Lung (tissue), 17 donors: ENCODE measurements at places on chromosomes 3 and 15. TPM values are rescaled to one million over a fixed set of nuclear protein-coding genes. Genes with fewer than 3 reads are reported as not detected.

- peak; percentile 69 for DNase-seq
Observed at GRCh38 chr3:41679374-41679773, 282.5 kb downstream of the ULK4 start.

DNA sequence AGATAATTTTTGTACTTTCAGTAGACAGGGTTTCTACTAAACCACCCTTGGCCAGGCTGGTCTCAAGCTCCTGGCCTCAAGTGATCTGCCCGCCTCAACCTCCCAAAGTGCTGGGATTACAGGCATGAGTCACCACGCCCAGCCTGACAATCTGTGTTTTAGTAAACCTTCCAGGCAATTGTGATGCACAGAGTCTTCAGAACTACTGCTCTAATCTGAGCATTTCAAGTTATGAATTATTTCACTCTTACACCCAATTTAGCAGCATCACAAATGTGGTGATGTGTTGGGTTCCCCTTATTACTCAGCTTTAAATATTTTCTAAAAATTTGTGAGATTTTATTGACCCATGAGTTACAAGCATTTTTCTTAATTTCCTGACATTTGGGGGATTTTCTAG lies 94.4 kb downstream of the ULK4 start:
- no peak for DNase-seq

GRCh38 chr3:120625159-120625586 lies 29.0 kb downstream of the NDUFB4 start:
- DNase-seq, result no peak

DNA sequence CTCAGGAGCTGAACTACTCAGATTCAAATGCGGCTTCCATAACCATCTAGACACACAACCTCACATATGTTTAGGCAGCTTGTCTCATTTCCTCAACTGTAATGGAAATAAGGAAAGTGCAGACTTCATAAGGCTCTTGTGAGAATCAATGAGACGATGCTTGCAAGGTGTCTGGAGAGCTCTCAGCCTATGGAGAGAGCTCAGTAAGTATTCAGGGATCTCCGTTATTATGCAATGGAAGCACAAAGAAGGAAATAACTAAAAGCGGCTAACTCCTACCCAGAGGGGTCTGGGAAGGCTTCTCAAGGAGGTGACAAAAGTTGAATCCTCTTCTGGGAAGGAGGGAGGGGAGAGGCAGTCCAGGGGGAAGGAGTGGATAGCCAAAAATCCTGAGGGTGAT lies 50.1 kb upstream of the LIPC start:
- DNase-seq, result no peak

DNA sequence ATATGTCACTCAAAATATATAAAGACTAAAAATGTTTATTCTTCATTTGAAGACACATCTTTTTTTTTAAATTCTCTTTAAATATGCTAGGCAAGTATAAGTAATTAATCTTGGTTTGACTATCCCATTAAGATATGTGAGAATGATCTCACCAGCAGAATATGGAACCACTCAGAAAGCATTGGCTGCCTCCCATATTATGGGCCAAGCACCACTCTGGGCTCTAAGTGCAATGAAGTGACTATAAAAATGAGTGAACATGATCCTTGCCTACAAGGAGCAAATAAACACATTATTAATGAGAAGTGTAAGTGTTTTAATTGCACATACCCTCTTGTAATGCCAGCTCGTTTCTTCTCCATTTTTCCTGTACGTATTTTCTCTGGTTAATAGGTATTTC lies 328.5 kb downstream of the NAALADL2 start:
- no peak for DNase-seq

Gene VEPH1
- total RNA-seq, result 237 TPM

Gene ATP13A5
- 1.1 TPM for total RNA-seq

GRCh38 chr15:69623392-69624154 lies 171.0 kb downstream of the RPLP1 start:
- DNase-seq, result no peak

GRCh38 chr3:39025222-39025970 lies 26.3 kb downstream of the SCN11A start:
- no peak for DNase-seq

DNA sequence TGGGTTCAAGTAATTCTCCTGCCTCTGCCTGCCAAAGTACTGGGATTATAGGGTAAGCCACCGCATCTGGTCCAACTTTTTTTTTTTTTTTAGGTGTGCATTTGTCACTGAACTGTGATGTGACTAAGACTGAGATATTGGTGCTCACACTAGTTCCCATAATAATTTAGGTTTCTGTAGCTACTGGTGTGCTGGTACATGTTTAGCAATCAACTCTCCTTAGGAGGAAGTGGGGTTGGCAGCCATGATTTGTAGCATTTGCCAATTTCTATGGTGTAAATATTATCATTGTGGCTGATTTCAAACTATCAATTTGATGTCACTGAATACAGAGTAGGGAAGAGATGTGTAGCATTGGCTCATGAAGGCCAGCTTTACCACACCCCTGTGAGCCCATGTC lies 372.7 kb downstream of the EDEM1 start:
- no peak for DNase-seq

- DNase-seq, result no peak
Observed at GRCh38 chr15:70309716-70310115, 212.0 kb upstream of the TLE3 start.

DNA sequence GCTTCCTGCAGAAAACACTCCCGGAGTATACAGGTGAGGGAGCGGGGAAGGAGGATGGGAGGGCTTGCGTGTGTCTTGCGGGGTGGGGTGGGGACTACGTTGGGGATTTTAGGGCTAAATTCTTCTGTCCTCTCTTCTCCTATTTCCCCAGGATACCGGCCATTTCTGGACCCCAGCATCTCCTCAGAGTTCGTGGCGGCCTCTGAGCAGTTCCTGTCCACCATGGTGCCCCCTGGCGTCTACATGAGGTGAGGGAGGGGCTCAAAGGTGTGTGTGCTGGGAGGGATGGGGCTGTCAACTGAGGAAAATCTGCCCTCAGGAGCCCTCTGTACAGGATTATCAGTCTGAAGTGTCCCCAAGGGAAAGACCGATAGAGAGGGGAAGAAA lies 6.6 kb downstream of the DUOX1 start:
- no peak for DNase-seq

DNA sequence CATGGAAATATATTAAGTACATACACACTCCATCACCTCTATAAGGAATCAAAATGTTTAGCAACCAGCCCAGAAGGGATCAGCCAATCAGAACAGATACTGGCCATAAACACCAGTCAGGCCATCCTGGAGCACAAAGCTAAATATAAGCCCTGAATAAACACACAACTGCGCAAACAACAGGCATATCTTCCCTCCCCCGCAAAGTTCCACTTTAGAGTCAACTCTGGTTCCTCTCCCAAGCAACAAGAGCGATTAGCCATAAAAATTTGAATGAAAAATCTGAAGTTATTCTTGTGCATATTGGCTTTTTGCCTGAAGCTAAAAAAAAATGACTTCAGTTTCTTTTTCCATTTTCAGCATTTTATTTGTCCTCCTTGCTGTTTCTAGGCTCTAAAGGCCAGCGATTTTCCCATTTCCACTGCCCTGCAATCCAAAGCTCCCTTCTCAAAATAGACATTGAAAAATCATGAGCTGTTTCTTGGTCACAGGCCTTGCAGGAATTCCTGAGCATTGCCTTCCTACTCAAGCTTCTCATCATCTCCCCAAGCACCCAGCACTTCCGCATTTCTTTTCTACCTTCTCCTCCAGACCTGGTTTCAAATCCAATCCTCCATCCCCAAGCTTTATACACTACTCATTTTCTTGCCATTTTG lies 247.9 kb downstream of the ZMAT3 start:
- DNase-seq, result no peak

DNA sequence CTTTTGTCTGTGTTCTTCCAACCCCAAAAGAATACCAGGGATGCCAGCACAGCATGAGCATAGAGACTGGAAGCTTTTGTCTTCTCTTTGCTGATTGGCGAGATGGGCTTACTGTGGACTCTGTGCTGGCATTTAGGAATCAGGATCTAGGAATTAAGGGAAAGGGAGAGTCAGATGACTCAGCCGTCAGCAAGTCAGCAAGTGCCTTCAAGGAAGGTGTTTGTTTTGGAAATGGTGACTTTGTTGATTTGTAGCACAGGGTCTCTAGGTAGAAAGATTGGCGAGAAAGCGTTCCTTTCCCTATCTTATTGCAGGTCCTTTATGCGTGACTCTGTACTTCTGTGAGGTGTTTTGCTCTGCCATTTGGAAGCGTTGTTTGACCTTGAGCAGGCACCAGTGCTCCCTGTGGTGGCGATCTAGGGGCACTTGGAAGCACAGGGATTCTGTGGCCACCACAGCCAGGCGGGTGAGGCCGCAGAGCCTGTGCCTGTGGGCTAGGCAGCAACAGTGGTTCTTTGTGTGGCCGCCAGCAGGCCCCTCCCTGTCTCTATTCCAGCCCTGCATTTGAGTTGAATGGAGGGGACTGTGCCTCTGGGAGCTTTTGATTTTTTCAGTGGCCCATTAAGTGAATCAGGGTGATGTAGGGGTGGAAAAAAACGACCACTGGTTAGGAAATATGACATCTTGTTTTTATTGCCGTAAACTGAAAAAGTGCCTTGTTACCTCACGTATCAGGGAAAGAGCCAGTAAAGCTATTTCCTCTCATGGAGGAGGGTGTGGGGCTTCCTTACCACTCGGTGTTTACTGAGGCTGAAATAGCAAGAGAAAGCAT lies 19.0 kb downstream of the FAN1 start:
- DNase-seq, result no peak

Gene CD200
- total RNA-seq, result 4.6 TPM
